ENCODE measurements at places on chromosomes 2 and 18.

DNA sequence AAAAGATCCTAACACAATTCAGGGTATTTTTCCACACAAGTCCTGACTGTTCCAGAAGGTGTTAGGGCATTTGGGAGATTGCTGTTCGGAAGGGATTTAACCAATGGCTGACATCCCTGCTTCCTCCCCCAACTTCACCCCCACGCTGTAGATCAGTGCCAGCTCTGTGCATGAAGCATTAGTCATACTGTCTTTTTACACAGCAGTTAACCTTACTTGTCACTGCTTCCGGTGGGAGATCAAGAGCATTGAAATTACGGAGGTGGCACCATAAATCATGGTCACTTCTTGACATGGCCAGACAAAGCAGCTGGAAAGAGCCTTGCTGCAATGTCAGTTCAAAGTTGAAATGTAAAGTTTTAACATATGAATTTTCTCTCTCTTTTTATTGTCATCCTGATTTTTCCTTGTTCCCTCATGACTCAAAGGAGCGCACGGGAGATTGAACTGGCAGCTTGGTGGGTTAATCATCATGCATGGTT, 70.2 kb downstream of the HRH4 start:
- peak; percentile 8 for DNase-seq

DNA sequence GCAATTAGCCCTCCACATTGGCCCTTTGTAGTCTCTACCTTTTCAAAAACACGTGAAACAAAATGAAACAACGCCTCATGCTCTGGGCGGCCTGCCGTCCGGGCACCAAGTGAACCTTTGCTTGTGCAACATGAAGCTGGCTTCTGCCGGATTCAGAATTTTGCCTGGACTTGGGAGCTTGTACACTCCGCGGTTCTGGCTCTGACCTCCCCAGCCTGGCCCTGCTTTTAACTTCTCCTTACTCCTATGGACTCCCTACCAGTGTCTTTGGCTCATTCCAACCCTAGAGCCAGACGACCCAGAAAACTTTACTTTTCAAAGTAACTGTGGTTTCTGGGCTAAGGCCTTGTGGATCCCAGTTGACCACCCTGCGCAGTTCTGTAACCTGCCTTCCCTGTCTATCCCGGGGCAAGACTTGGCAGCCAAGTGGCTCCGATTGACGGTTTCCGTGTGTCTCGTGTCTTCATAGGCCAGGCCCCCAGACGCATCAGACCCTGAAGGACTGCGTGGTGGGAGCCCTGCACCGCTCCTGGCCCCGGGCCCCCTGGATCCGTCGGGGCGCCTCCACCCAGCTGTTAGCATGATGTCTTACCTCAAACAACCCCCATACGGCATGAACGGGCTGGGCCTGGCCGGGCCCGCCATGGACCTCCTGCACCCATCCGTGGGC, 1.9 kb downstream of the OTX1 start:
- no peak for DNase-seq

- no peak for DNase-seq
Observed at GRCh38 chr2:172342078-172342477, 85.3 kb upstream of the ITGA6 start.

DNA sequence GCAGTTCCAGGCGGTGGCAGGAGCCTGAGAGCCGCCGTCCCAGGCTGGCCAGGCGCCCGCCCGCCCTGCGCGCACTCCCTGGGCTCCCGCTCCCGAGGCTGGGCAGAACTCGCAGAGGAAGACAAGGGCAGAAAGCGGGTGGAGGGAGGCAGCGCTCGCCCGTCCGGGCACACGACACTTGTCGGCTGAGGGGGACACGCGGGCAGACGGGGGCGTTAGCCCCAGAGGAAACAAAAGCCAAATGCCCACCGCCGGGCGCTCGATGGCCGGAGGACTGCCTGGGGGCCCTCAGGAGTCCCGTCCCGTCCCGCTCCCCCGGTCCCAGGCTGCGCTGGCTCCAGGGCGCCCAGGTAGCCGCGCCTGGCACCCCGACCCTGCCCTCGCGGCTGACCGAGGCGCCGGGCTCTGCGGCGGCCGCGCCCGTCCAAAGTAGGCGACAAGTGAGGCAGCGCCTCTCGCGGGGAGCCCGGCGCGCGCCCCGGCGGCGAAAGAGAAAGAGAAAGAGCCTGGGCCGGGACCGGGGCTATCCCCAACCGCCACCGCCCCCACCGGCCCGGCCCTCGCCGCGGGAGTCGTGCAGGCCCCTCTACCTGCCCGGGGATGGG, 491 bp downstream of the L3MBTL4 start:
- DNase-seq, result no peak

DNA sequence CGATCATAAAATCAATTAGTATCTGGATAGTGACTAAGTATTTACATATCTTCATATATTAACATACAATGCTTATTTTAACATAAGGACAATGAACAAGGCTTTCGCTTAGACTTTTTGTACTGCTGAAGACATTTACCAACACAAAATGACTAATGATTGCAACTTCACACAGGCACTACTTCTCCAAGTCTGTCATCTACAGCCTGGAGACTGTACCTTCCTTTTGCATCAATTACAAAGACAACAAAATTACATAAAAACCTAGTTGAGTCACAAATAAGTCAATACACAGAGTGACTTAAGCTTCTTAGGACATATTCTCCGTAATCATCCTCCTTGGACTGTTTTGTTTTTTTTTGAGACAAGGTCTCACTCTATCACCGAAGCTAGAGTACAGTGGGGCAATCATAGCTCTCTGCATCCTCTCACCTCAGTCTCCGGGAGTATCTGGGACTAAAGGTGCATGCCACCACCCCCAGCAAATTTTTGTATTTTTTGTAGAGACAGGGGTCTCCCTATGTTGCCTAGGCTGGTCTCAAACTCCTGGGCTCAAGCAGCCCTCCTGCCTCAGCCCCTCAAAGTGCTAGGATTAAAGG, 15.9 kb downstream of the PUM2 start:
- DNase-seq, result no peak

Measured in brain microvascular endothelial cell (primary cell).